ENCODE measurements at places on chromosomes 11 and 22.

- DNase-seq, result peak; percentile 11
Measured at GRCh38 chr11:28537822-28538221, 429.6 kb downstream of the METTL15 start.

DNA sequence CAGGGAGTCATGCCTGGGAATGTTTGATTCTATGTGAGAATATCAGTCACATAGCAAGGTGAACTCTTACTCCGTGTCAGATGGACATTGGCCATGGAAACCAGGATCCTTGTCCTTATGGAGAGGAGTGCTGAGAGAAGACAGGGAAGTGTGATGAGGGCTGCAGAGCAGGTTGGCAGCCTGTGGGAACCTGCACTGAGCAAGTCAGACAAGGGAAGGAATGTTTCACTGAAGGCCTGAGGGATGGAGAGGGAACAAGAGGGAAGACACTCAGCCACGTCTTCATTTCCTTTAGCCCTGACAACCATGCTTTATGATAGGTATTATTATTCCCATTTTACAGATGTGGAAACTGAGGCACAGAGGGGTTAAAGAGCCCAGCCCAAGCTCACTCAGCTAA is 38.4 kb upstream of the HORMAD2 start:
- no peak for DNase-seq

- peak; percentile 28 for DNase-seq
Measured at GRCh38 chr11:7600205-7600775, 73.0 kb downstream of the CYB5R2 start.

DNA sequence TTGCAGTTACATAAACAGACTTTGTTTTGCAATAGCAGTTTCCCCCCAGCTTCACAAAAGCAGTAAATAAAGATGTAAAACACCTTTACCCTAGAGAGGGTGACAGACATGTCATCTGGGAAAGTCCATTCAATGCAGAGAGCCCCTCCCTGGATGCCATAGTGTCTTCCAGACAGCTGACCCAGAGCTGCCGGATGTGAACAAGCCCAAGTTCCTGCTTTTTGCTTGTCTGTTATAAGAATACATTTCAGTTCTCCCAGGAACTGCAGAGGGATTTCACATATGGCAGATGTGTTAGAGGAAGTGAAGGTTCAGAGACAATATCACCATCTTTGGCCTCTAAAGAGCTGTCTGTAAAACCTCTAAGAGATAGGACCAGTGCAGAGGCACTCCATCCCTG is 48.9 kb downstream of the RELT start:
- no peak for DNase-seq

DNA sequence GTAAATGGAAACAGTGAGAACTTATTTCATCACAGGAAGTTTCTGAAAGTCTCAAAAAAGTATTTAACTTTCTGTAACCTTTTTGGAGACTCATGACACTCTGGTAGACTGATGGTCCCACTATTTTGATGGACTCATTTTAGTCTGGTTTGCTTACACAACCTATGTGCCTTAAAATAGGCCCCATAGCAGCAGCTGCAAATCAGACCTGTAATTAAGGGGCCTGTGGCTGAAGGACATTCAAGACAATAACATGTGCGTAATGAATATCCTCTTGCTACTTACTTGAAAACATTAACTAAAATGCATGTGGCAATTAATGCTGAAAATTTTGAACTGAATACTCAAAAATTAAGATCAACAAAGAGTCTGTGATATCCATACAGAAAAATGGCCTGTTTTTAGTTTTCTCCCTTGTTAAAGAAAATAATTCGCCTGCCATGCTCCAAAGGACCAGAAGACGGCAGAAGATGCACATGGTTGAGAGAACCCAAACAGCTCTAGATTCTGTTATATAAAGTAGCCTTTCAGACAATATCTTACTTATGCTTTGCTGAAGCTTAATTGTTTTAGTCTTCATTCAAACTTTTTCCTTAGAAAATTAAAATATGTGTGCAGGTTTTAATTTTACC is 568.5 kb downstream of the KCNA4 start:
- DNase-seq, result peak; percentile 51

DNA sequence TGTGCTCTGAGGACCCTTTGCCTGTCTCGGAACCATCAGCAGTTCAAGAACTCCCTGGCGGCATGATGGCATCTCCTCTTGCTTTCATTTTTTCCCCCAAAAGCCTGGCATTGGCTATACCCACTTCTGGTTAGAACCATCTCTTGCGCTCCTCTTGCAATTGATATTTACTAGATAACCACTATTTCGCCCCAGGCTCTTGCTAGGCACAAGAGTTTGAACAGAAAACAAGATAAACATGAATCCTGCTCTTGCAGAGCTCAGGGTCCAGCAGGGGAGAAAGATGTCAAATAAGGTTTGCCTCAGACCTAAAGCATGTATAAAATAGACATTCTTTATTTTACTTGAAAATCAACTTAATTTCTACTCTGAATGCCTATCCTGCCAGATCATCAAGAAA is 33.1 kb downstream of the SLCO2B1 start:
- DNase-seq, result no peak

- DNase-seq, result no peak
Measured at GRCh38 chr11:1008001-1008802, 28.3 kb downstream of the MUC6 start.

- DNase-seq, result no peak
Measured at GRCh38 chr22:44664149-44664548, 37.9 kb upstream of the PRR5 start.

- DNase-seq, result no peak
Measured at GRCh38 chr11:67642173-67643120, 2.9 kb upstream of the TBX10 start.

GRCh38 chr22:31947296-31947695 is 3.0 kb downstream of the YWHAH start:
- peak; percentile 35 for DNase-seq

- DNase-seq, result peak; percentile 54
Measured at GRCh38 chr11:70532731-70533130, 134.4 kb downstream of the CTTN start.

GRCh38 chr22:30444632-30445437 is 19.3 kb downstream of the MTFP1 start:
- DNase-seq, result peak; percentile 52

GRCh38 chr11:78727816-78728215 is 153.2 kb upstream of the NARS2 start:
- no peak for DNase-seq

DNA sequence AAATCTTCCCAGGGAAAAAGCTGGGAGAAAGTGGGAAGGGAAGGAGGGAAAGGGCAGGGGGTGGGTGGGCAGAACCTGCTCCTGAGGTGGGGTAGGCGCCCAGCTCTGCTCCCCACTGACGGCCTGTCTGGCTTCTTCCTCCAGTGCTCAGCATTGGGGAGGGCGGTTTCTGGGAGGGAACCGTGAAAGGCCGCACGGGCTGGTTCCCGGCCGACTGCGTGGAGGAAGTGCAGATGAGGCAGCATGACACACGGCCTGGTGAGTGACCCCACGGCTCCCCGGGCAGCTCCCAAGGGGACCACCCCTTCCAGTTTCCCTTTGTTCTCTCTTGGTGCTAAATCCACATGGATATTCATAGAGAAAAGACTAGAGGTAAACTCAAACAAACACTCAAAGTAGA is 25.9 kb downstream of the SHANK3 start:
- DNase-seq, result no peak

- peak; percentile 53 for DNase-seq
Measured at GRCh38 chr11:60957188-60957587, 5.2 kb upstream of the SLC15A3 start.

- DNase-seq, result peak; percentile 61
Measured at GRCh38 chr11:7575841-7576725, 62.3 kb downstream of the PPFIBP2 start.

DNA sequence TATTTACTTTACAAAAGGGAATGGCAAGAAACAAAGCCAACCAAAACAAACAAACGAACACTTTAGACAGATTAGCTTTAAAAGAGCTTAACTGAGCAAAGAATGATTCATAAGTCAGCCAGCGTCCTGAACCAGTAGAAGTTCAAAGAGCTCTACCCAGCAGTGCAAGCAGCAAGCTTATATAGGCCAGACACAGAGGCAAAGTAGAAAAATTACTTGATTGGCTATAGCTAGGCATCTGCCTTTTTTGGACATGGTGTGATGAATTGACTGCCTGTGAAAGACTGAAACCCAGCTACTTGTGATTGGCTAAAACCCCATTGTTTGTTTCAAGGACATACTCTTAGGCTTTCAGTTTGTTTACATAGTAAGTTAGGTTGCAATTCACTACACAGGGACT is 2120.0 kb upstream of the RAG2 start:
- DNase-seq, result peak; percentile 17

DNA sequence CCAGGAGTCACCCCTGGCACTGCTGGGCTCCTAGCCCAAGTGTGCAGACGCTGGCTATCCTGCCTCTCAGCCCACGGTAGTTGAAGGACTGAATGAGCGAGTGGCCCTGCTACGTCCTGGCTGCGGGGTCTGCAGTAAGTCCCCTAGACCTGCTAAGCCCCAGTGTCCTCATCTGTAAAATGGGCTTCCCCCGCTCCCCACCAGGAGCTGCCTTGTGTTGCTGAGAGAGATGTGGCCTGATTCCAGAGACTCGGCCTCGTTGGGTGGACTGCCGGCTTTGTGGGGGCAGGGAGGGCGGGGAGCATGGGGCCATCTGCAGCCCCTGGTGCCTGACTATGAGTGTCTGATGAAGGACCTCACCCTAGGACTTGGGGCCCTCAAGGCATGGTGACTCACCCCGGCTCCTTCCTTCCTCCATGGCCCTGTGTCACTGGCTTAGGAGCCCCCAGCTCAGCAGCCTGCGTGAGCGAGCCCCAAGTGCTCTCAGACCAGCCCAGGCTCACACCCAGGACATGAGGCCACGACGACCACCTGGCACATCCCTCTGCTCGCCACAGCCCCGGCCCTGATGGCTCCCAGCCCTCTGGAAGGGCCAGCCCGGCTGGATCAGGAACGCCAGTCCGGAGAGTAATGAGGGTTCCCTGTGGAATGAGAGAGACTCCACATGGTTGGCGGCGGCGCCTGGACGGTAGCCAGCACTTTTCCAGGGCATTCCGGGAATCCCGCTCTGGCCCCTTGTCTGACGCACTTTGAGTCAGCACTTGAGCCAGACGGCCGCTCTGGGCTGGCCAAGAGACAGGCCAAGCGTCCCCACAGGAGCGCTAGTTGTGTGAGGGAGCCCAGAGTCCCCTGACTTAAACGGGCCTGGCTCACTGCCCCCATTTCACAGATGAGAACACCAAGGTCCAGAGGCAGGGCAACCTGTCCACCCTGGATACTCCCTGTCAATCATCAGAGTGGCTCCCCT is 50.5 kb upstream of the SHISAL1 start:
- peak; percentile 95 for DNase-seq

GRCh38 chr22:47161631-47162030 is 399.2 kb downstream of the TBC1D22A start:
- peak; percentile 57 for DNase-seq

DNA sequence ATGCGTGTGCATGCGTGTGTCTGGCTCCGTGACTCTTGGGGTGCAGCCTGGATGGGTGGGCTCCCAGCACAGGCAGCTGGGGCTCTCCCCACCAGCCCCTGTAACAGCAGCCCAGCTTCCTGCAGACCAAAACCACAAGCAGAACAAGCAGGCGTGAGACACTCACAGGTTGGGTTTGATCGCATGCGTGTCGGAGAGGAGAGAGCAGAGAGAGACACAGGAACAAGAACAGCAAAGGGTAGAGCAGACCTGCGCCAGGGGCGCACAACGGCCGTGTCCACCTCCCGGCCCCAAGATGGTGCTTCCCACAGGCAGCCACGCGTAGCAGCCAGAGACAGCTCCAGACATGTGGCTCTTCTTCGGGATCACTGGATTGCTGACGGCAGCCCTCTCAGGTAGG is at the start of gene CD6:
Gene CD6, plus strand, starts transcription at position 161 of the 400 bp plus-strand sequence. Its CDS starts 186 bp downstream, at position 347.
- DNase-seq, result no peak

GRCh38 chr22:42360348-42360747 is 71.9 kb downstream of the NFAM1 start:
- DNase-seq, result no peak
